Stimulated activated CD4-positive, alpha-beta T cell treated with anti-CD3 and anti-CD28 coated beads, Interleukin-1b, Interleukin-23, amount 100 ng/mL, for 24 hours (primary cell): ENCODE measurements at places on chromosomes 2 and 18.

DNA sequence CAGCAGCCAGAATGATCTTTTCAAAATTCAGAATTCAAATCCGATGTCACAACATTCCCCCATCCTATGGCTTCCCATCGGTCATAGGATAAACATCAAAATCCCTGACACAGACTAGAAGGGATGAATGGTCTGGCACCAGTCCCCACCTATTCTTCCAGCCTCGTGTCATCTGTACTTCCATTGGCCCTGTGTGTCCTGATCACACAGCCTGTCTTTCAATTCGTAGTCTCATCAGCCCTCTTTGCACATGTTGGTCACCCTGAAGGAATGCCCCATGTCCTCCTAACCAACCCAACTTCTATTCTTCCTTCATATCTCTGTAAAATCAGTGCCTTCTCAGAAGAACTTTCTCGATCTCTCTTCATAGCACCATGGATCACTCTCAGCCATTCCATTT is 157.2 kb downstream of the NEB start:
- no peak for DNase-seq

DNA sequence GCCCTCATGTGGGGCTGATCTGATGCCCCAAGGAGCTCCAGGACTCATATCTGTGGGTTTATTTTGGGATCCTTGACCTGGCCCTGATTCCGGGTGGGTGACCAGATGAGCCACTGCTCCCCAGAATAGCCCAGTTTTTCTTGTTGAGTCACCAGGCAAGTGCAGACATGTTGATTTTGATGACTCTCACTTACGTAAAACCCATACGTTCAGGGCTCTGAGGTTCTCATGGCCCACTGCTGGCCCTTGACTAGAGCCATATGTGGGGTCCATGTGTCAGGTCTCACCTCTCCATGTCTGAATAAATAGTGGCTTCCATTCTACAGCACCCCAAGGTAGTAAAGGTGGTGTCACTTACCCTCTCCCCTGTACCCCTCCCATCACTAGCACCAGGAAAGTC is 41.9 kb downstream of the CDC42EP3 start:
- DNase-seq = no peak

DNA sequence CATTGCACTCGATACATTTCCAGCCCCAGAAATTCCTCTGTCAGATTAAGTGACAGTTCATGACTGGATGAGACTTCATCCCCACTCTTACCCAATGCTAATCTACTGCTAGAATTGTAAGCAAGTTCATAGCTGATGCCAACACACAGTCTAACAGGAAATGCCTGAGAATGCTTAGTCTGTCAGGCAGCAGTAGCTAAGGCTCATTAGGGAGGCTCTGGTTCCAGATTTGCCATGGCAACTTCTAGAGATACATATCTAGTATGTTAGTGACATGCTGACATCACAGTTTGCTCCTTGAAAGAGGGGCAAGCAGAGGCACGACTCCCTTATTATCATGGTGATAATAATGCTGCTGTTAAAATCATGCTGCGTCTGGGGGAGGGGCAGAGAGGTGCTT is 198.4 kb downstream of the RBM43 start:
- DNase-seq = no peak

- no peak for DNase-seq
Observed at GRCh38 chr2:9152975-9153642, 53.5 kb upstream of the ASAP2 start.

GRCh38 chr18:68847219-68847837 is 49.4 kb downstream of the CCDC102B start:
- no peak for DNase-seq

DNA sequence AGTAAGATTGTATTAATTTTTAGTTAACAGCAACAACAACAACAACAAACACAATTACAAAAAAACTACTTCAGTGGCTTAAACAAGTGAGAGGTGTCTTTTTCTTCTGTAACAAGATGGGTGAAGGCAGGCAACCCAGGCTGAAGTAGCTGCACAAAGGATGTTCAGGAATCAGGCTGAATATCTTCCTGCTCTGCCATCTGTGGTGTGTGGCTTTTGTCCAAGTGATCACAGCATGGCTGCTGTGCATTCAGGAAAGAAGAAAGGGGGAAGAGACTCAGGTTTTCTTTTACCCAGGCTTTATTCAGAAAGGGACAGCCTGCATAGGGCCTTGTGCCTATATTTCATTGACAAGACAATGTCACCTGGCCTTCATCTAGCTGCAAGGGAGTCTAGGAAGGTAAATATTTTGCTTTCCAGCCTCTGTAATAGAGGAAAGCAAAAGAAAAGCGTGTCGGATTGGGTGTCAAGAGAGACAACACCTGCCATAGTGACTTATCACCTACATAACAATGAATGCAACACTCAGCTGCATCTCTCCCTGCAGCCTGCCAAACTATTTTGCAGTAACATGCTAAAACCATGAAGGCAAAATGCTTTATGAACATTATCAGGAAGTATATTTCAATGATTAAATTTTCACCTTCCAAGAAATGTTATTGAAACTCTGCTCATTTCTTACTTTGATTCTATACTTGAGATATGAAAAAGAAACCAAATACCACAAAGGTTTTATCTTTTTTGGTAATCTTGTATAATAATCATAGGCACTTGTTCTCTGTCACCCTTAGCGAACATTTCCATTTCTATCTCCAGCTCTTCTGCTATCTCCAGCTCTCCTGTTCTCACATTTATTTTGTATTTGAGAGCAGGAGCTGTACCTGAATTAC is 14.6 kb downstream of the G6PC2 start:
- DNase-seq = no peak

DNA sequence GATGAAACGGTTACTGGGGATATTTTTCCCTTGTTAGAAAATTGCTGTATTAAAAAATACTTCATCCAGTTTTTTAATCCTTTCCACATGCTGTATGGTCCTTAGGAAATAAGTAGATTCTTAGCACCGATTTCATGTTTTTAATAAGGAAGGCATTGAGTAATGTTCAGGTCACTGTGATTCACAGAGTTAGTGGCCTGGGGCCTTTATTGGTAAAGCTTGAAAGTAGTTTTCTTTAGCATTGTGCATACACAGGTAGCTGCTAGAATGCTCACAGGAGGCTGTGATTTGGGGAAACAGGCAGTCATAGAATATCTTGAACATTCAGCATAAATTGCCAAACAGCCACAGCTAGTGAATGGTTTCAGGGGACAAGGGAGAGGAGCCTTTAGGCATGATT is 79.8 kb downstream of the XRCC5 start:
- no peak for DNase-seq

- DNase-seq = no peak
Observed at GRCh38 chr2:115359550-115359949, 917.1 kb downstream of the DPP10 start.

DNA sequence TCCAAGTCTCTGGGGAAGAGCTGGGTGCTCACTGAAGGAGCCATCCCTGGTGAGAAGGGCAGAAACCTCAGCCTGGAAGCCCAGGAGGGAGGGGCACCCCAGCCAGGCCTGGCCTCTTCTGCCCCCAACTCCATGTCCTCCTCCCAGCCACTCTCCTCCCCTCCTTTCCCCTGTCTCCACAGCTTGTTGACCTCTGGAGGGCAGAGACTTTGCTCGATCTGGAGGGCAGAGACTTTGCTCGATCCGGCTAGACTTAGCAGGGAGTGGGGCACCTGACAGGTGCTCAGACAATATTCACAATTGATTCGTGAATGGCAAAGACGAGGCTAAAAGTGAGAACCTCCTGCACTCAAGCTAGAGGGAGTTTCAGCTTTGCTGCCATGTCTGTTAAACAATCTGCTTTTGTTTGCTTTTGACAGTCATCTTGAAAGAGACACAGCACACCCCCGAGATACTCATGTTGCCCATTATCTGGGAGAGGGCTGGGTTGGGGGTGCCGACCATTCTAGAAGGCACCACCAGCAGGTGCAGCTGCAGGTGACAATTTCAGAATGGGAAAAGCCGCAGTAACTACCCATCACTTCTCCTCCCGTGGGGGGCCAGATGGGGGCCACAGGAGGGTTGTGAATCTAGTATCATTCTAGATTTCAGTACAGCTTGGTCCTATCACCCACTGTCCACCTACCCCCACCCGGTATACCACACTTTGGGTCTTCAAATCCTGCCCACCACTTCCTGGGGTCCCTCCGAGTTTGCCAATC is 54.8 kb downstream of the DNMT3A start:
- DNase-seq = no peak

GRCh38 chr2:197369228-197369932 is 58.8 kb upstream of the ANKRD44 start:
- no peak for DNase-seq
